WTC11 (cell line): ENCODE measurements at places on chromosomes 5 and 9.

GRCh38 chr9:22808876-22809275 lies 362.3 kb downstream of the DMRTA1 start:
- DNase-seq = no peak

DNA sequence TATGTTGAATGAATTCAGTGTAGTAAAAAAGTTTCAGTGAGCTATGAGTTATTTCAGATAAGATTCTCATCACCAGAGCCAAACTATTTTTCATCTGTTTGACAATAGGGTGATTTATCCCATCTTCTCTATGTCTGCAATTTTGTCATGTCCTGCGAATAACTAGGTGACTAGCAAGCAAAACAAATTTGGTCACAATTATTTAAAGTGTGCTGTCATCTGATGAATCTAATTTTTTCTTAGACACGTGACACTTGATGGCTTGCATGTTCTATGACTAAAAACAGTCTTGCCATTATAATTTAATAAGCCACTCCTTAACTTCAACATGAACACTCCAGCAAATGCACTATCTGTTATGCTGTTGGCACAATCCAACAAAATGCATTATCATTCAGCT lies 35.0 kb downstream of the FEM1C start:
- DNase-seq = no peak

DNA sequence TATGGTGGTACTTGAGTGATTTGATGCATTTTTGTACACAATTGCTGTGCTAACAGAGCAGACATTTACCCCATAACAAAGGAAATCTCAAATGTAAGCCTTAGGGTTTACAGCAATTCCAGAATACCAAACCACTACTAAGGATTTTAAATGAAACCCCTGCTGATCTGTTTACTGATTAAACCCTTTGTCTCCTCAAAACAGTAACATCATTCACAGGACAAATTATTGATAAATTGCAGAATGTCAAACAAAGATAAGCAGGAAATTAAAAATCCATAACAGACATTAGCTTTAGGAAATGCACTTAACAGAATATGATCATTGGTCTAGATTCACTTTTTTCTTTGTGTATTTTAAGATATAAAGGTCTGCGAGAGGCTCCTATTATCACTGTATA lies 1016.4 kb upstream of the DMAC1 start:
- DNase-seq = no peak

DNA sequence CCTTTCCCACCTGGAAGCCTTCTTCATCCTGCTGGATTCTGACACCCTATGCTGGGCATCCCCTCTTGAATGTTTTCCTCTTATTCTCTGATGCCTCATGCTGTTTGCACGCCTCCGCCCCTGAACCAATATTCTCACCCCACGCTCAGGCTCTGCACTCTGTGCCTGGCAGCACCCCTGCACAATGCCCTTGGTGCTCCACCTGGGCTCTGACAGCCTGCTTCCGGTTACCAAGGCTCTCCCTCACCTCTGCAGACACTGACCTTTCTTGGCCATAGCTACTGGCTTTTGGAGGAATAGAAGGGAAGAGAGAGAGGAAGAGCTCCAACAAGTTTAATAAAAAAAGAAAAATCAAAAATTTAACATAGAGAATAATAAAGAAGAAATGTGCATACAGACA lies 108.7 kb upstream of the SHB start:
- DNase-seq = no peak

DNA sequence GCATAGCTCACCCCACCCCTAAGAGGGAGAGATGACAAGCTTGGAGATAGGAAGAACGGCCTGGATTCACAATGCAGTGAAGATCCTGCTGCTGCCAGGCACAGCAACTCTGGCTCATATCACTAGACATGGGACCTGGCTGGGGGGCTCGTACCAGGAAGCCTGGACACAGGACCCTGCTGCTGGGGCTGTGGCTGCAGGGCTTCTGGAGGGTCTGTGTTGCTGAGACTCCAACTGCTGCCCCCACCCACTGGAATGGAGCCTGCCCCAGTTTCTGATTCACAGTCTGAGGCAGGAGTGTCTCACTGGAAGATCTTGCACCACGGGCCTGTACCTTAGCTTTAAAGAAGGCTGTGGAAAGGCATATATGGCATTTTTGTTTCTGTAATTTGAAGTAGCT lies 31.0 kb upstream of the GLRX start:
- no peak for DNase-seq

- peak; percentile 66 for DNase-seq
Measured at GRCh38 chr5:19047277-19047676, 940.7 kb downstream of the CDH18 start.
